NCI-H1436 (cell line): ENCODE measurements at places on chromosomes 6 and 20.

- DNase-seq = no peak
Observed at GRCh38 chr6:20213271-20213798, 1.1 kb upstream of the MBOAT1 start.

GRCh38 chr6:46293641-46294316 lies 123.0 kb upstream of the ENPP5 start:
- DNase-seq = no peak

- DNase-seq = no peak
Observed at GRCh38 chr20:47710665-47711045, 74.6 kb downstream of the SULF2 start.

GRCh38 chr20:33689973-33690372 lies 3.8 kb upstream of the E2F1 start:
- DNase-seq = no peak

GRCh38 chr20:23125625-23126191 lies 39.6 kb upstream of the CD93 start:
- no peak for DNase-seq

GRCh38 chr6:69719602-69720193 lies 77.1 kb downstream of the LMBRD1 start:
- no peak for DNase-seq

- no peak for DNase-seq
Observed at GRCh38 chr6:14313248-14313647, 195.7 kb downstream of the CD83 start.

- no peak for DNase-seq
Observed at GRCh38 chr20:45318948-45319347, 10.8 kb upstream of the MATN4 start.

- DNase-seq = no peak
Observed at GRCh38 chr6:11869672-11870340, 91.2 kb upstream of the ADTRP start.

DNA sequence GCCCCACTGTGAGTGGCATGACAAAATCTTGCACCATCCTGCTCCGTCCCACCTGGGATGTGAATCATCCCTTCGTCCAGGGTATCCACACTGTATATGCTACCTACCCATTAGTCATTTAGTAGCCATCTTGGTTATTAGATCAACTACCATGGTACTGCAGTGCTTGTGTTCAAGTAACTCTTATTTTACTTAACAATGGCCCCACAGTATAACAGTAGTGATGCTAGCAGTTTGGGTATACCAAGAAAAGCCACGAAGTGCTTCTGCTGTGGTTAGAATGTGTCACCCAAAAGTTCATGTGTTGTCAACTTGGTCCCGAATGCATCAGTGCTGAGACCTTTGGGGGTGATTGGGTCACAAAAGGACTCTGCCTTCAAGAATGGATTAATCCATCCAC lies 11.7 kb downstream of the OSER1 start:
- no peak for DNase-seq

DNA sequence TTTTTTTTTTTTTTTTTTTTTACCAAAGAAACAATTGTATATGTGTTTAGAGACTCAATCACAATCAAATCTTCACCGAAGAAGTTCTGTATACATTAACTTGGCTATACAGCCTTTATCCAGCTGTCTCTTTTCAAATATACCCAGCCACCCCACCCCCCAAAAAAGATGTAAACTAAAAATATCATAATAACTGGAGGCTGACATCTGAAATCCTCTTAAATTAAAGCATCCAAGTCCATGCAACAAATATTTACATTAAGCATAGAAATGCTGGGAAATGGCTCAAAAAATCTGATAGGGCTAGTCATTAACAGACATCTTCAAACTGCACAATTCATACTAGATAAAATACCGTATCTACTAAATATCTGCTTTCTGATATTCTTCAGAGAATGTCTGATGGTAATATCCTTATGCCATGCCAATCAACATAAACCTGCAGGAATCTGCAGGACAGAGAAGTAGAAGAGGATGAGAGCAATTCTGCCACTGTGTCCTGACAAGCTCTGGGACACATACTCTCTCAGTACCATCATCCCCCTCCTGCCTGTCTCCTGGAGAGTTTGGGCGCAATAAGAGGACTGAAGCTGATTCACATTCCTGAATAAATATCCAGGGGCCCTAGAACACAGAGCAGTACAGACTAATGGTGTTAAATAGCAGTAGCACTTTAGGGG lies 152.4 kb downstream of the KIF6 start:
- DNase-seq = no peak

DNA sequence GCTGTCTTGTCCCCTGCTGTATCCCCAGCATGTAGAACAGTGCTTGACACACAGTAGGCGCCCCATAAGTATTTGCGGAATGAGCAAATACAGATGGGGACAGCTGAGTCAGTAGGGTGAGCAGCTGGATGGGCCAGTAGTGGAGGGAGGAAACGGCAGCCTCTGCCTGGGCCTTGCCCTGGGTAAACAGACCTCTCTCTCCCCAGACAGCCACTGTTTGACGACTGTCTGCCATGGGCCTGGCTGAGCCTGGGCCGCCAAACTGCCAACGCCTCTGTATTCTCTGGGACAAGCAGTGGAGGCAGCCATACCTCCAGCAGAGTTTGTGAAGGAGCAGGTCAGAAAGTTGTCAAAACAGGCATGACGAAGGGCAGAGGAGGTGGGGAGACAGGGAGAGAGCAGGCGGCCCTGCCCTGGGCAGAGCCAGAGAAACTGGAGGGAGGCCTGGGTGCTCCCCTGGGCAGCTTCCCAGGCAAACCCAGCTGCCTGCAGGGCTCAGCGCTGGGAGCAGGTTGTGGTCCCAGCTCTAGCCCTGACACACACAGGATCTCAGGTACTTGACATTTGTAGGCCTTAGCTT lies 15.2 kb downstream of the HNF4A start:
- no peak for DNase-seq

GRCh38 chr6:68726337-68726736 lies 91.3 kb downstream of the ADGRB3 start:
- DNase-seq = no peak

DNA sequence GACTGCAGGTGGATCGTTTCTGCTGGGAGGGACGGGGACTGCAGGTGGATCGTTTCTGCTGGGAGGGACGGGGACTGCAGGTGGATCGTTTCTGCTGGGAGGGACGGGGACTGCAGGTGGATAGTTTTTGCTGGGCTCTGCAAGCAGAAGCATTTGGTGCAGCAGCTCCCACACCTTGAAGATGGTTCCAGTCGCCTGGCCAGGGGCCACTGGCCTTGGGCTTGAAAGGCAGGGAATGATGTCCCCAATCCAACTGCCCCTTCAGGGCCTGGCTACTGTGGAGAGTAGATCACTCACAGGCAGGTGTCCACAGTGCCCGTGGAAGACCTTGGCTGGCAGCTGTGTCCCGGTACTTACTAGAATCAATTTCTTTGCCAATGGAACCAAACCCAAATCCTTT lies 68.2 kb downstream of the PSMG4 start:
- DNase-seq = no peak

GRCh38 chr20:12949429-12949980 lies 59.3 kb upstream of the SPTLC3 start:
- no peak for DNase-seq
